ENCODE measurements at places on chromosomes 5 and 9. TPM values are rescaled to one million over a fixed set of nuclear protein-coding genes. Genes with fewer than 3 reads are reported as not detected.

Gene OTULINL
- total RNA-seq, result 6.1 TPM

Gene ARSI
- 44.0 TPM for total RNA-seq

Gene KCTD16
- 0.05 TPM for total RNA-seq

Gene C9orf153
- not detected for total RNA-seq

All from A549 treated with DMSO at 1 μM for 4 hours (cell line).